Activated CD4-positive, alpha-beta T cell treated with anti-CD3 and anti-CD28 coated beads, Interleukin-10, Interleukin-2, amounts not matched to agents 100 ng/mL and 50 ng/mL, durations not matched to agents 16 hours and 8 hours (primary cell): ENCODE measurements at places on chromosomes 6 and 20.
A peak's percentile ranks its signal among the peaks of the same experiment; 100 is the strongest.

GRCh38 chr6:156438350-156438923, 338.7 kb upstream of the ARID1B start:
- no peak for DNase-seq

- DNase-seq: peak; percentile 51
Observed at GRCh38 chr6:110949679-110950285, 8.7 kb upstream of the GTF3C6 start.

- DNase-seq: no peak
Observed at GRCh38 chr6:36963451-36964290, 9.1 kb downstream of the PI16 start.

DNA sequence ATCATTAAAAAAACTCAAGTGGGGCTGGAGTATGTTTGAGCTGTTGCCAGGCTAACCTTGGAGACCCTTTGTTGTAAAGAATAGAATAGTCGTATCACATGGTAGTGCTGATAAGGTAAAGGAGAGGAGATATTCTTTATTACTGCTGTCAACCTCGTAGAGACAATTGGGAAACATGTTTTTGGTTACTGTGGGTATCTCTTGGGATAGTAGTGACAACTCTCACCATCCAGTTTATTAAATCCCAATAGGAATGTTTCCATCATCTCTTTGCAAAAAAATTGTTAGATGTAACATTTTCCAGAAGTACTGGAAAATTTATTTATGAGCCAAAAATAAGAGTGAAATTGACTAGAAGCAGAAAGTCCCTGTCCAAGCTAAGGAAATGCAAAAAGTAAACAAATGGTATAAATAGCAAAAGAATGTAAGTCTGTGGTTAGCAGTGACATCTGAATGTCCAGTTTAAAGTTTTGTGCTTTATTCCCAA, 829.3 kb upstream of the CITED2 start:
- DNase-seq: no peak

- no peak for DNase-seq
Observed at GRCh38 chr6:124590001-124590400, 372.2 kb upstream of the RNF217 start.

GRCh38 chr6:167934426-167934864, 63.0 kb upstream of the KIF25 start:
- DNase-seq: no peak

GRCh38 chr6:137729866-137730629, 137.0 kb upstream of the TNFAIP3 start:
- no peak for DNase-seq

- DNase-seq: no peak
Observed at GRCh38 chr6:5599127-5599526, 337.8 kb downstream of the FARS2 start.

GRCh38 chr20:33668466-33669155, 1.9 kb downstream of the ACTL10 start:
- DNase-seq: no peak

- no peak for DNase-seq
Observed at GRCh38 chr6:40627316-40627715, 40.2 kb upstream of the LRFN2 start.

- DNase-seq: no peak
Observed at GRCh38 chr6:44316481-44316880, 3.3 kb upstream of the AARS2 start.

- DNase-seq: no peak
Observed at GRCh38 chr6:142444881-142445301, 143.1 kb downstream of the ADGRG6 start.

- peak; percentile 52 for DNase-seq
Observed at GRCh38 chr20:20837574-20838021, 125.2 kb upstream of the RALGAPA2 start.

DNA sequence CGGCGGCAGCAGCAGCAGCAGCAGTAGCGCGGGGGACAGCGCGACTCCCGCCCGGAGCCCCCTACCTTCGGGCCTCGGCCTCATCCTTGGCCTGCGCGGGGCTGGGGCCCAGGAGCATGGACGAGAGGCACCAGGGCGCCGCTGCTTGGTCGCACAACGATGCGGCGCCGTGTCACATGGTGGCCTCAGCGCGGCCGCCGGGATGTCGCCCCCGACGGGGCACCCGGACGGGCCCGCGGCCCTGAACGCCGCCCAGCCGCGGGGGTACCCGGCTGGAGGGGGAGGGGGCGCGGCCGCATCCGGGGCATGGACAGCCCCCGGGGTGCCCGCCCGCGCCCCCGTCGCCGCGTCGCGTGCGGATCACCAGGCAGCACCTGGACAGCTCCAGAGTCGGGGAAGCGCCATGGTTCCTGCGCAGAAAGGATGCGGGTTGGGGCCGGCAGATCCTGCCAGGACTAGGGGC, 57.1 kb downstream of the CDH22 start:
- no peak for DNase-seq

GRCh38 chr6:106035655-106036054, 50.5 kb upstream of the PRDM1 start:
- DNase-seq: no peak

DNA sequence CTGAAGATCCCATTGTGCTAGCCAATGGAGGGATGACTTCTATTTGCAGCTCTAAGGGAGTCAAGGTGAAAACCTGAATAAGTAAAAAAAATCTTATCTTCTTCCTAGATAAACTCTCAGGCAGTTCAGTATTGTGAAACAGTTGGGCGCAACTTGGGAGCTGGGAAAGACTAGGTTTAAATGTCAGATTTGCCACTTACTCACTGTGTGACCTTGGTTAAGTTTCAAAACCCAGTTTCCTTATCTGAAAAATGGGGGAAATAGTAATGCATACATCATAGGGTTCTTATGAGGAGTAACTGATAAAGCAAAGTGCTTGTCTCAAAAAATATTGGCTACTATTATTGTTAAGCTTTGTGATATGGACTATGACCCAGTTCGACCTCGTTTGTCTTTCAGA, 88.8 kb downstream of the CD83 start:
- DNase-seq: no peak

DNA sequence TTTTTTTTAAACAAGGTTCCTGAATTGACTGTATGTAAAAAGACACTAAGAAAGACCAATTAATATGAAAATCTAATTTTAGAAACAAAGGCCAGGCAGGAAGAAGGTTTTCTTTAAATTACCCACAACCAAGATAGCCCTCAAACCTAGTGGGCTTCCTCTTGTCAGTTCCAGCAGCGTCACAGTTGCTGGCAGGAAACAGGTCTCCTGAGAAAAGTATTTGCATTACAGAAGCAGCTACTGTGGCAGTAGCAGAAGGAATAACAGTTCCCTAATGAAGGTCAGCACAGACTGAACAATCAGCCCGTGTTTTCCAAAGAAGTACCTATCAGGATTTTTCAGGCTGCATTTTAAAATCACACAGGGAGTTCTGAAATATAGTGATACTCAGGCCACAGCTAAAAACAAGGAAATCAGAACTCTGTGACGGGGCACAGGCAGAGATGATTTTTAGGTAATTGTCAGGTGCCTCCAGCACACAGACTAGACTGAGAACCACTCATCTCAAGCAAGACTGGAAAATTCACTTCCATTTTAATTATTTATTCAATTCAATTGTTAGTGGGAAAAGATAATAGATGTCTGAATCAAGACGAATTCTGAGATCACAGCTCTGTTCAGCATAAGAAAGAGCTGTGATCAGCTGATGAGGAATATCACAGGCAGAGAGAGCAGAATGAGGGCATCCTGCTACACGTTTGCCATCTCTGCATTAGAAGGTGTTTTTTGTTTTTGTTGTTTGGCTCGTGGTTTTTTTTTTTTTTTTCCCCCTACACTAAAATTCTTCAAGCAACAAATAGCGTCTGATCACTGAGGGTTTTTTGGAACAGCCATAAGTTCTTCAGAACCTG, 230.5 kb upstream of the KHDRBS2 start:
- DNase-seq: no peak
